ENCODE measurements at places on chromosomes 7 and 10. TPM values are rescaled to one million over a fixed set of nuclear protein-coding genes. Genes with fewer than 3 reads are reported as not detected.

DNA sequence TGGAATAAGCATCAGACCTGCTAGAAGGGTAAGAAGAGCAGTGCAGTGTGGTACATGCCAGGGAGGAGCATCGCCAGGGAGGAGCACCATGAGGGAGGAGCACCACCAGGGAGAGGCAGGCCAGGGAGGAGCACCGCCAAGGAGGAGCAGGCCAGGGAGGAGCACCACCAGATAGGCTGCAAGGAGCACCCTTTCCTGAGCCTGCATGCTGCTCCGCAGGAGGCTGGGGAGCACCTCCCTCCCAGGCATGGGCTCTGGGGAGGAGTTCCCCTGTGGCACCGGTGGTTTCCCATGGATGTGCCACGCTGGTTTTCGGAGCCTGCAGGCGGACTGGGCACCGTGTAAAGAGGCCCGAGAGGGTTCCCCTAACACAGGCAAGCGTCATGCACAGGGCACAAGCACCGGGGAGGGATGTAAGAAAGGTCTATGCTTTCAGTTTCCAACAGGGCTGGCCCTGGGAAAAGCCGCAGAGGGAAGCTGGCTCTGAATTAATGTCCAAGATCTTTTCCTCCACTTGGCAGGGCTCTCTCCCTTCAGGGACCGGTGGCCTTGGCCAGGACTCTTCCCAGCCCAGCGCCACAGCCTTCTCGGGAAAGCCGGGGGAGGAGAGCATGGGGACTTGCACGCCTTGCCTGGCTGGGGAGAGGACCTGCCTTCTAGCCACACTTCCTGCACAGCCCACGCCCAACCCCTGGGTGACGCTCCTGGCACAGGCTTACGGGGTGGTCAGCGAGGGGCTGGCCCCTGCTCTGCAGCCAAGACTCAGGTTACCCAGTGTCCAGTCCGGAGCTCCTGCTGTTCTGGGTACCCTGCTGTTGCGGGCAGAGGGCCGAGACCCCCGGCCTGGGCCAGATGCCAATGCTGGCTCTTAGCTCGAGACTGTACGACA lies 11.5 kb upstream of the GPER1 start:
- H3K36me3 ChIP-seq = no peaks in the 10 kb centered on the region
- H3K4me1 ChIP-seq = no peaks in the 10 kb centered on the region
- DNase-seq = peak; percentile 69
- H3K27me3 ChIP-seq = no peaks in the 10 kb centered on the region
- peak overlapping the region; percentile 15 for H3K4me3 ChIP-seq

DNA sequence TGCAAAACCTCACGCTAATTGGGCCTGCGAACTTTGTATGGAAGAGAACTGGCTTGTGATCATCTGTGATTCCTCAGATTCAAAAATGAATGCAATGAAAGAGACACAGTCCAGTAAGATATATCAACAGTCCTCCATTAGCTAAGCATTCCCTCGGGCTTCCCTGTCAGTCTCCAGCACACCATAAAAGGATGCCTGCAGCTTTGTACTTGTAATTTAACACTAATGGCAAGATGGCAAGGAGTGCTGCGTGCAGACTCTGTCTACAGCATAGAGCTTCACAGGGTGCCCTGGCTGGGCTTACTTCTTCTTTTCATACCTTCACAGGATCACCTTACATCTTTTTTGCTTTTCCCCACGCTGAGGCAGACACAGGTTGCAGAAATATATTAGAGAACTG lies 200.0 kb downstream of the GFRA1 start:
- H3K36me3 ChIP-seq = no peaks in the 10 kb centered on the region
- no peak for DNase-seq
- H3K4me1 ChIP-seq = no peaks in the 10 kb centered on the region
- H3K4me3 ChIP-seq = no peak overlapping the region
- no peak overlapping the region for H3K27ac ChIP-seq

Gene C10orf53
- not detected for total RNA-seq

DNA sequence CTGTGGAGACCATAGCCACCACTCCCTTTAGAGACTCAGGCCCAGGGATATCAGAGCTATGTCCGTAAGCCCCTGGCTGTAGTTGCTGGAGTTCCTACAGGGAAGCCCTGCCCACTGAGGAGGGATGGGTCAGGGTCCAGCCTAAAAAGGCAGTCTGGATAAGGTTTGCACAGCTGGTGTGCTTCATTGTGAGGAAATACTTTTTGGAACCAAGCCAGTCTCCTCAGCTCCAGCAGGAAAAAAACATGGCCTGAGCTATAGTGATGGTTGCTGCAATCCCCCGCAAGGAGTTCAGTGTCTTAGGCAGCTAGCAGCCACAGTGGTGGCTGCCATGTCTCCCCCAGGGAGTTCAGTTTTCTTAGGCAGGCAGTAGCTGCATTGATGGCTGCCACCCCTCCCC lies 52.6 kb upstream of the CYP2C8 start:
- H3K36me3 ChIP-seq = no peaks in the 10 kb centered on the region
- no peaks in the 10 kb centered on the region for H3K4me1 ChIP-seq
- H3K27ac ChIP-seq = no peak overlapping the region
- no peak for DNase-seq
- no peaks in the 10 kb centered on the region for H3K27me3 ChIP-seq

- no peak overlapping the region for H3K4me3 ChIP-seq
- DNase-seq = peak; percentile 33
- no peaks in the 10 kb centered on the region for H3K27me3 ChIP-seq
- H3K36me3 ChIP-seq = no peaks in the 10 kb centered on the region
Observed at GRCh38 chr7:23235813-23236221, 10.8 kb upstream of the GPNMB start.

GRCh38 chr10:6053816-6054631 lies 8.1 kb downstream of the IL2RA start:
- H3K4me3 ChIP-seq = no peak overlapping the region
- peak; percentile 82 for DNase-seq
- H3K27me3 ChIP-seq = no peaks in the 10 kb centered on the region
- peaks cover 29% of the 10 kb centered on the region for H3K4me1 ChIP-seq
- no peaks in the 10 kb centered on the region for H3K36me3 ChIP-seq

DNA sequence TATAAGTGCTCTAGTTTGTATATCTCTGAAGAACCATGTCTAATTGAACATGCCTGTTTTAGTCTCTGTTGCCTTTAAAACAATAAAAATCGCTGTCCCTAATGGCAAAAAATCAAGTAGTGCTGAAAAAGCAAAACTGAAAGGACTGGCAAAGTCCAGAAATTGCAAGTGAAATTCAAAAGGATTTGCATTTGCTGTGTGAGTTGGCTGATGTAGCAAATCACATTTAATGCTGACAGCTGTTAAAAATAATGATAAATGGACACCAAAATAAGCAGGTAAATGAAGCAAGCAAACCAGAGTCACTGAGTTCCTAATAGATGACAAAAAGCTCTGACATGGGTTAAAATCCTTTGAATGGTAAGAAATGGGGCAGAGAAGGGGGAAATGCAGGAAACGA lies 874.1 kb downstream of the GRM8 start:
- no peaks in the 10 kb centered on the region for H3K36me3 ChIP-seq
- no peaks in the 10 kb centered on the region for H3K4me1 ChIP-seq
- no peak for DNase-seq
- no peak overlapping the region for H3K4me3 ChIP-seq
- no peak overlapping the region for H3K27ac ChIP-seq
- H3K27me3 ChIP-seq = no peaks in the 10 kb centered on the region

Gene CREM
- 54.7 TPM for total RNA-seq

GRCh38 chr10:123683459-123683858 lies 17.3 kb downstream of the GPR26 start:
- no peak overlapping the region for H3K27ac ChIP-seq
- H3K4me3 ChIP-seq = no peak overlapping the region
- no peak for DNase-seq
- H3K36me3 ChIP-seq = no peaks in the 10 kb centered on the region

Gene IKZF5
- 16.5 TPM for total RNA-seq

DNA sequence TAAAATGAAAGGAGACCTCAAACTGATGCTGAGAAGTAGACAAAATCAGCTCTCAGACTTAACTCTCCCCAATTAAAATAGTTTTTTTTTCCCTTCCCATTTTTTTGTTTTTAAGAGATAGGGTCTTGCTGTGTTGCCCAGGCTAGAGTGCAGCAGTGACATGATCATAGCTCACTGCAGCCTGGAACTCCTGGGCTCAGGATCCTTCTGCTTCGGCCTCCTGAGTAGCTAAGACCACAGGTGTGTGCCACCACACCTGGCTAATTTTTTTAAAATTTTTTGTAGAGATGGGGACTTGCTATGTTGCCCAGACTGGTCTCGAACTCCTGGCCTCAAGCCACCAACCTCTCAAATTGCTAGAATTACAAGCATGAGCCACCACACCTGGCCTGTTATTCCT lies 61.1 kb downstream of the NHLRC2 start:
- no peaks in the 10 kb centered on the region for H3K27me3 ChIP-seq
- DNase-seq = no peak
- H3K4me3 ChIP-seq = no peak overlapping the region
- peaks cover 30% of the 10 kb centered on the region for H3K36me3 ChIP-seq

GRCh38 chr10:66762218-66762729 lies 163.6 kb upstream of the LRRTM3 start:
- H3K27ac ChIP-seq = no peak overlapping the region
- no peaks in the 10 kb centered on the region for H3K36me3 ChIP-seq
- DNase-seq = no peak

- no peak for DNase-seq
- no peaks in the 10 kb centered on the region for H3K36me3 ChIP-seq
- H3K27me3 ChIP-seq = no peaks in the 10 kb centered on the region
- no peaks in the 10 kb centered on the region for H3K4me1 ChIP-seq
- no peak overlapping the region for H3K27ac ChIP-seq
- H3K4me3 ChIP-seq = no peak overlapping the region
Observed at GRCh38 chr7:71601851-71602250, 469.9 kb downstream of the GALNT17 start.

Gene ING3
- total RNA-seq = 11.5 TPM

GRCh38 chr10:31187182-31187581 lies 131.8 kb upstream of the ZEB1 start:
- H3K36me3 ChIP-seq = no peaks in the 10 kb centered on the region
- no peaks in the 10 kb centered on the region for H3K27me3 ChIP-seq
- H3K4me1 ChIP-seq = peaks cover 5% of the 10 kb centered on the region
- no peak overlapping the region for H3K27ac ChIP-seq

- no peak overlapping the region for H3K27ac ChIP-seq
- no peaks in the 10 kb centered on the region for H3K27me3 ChIP-seq
- no peak for DNase-seq
- no peak overlapping the region for H3K4me3 ChIP-seq
- H3K4me1 ChIP-seq = no peaks in the 10 kb centered on the region
- no peaks in the 10 kb centered on the region for H3K36me3 ChIP-seq
Observed at GRCh38 chr10:25902002-25902401, 32.0 kb upstream of the MYO3A start.

Gene SPOCK2
- total RNA-seq = 15.1 TPM

Gene ADAM8
- 1.2 TPM for total RNA-seq

Gene CLDN3
- not detected for total RNA-seq

DNA sequence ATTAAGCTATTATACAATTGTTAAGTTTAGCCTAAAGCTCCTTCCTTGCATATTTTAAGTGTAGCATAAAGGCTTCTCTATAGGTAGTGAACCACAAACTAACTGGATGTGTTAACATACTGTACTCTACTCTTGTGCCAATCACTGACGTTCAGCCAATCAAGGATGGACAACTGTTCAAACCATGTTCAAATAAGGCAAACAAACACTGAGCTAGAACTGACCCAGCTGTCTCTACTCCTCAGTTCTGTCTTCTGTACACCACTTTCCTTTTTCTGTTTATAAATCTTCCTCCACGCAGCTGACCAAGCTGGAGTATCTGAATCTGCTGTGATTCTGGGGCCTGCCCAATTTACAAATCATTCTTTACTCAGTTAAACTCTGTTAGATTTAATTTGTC lies 188.7 kb upstream of the MBL2 start:
- H3K36me3 ChIP-seq = no peaks in the 10 kb centered on the region
- no peaks in the 10 kb centered on the region for H3K4me1 ChIP-seq
- no peaks in the 10 kb centered on the region for H3K27me3 ChIP-seq
- no peak for DNase-seq
- no peak overlapping the region for H3K4me3 ChIP-seq

DNA sequence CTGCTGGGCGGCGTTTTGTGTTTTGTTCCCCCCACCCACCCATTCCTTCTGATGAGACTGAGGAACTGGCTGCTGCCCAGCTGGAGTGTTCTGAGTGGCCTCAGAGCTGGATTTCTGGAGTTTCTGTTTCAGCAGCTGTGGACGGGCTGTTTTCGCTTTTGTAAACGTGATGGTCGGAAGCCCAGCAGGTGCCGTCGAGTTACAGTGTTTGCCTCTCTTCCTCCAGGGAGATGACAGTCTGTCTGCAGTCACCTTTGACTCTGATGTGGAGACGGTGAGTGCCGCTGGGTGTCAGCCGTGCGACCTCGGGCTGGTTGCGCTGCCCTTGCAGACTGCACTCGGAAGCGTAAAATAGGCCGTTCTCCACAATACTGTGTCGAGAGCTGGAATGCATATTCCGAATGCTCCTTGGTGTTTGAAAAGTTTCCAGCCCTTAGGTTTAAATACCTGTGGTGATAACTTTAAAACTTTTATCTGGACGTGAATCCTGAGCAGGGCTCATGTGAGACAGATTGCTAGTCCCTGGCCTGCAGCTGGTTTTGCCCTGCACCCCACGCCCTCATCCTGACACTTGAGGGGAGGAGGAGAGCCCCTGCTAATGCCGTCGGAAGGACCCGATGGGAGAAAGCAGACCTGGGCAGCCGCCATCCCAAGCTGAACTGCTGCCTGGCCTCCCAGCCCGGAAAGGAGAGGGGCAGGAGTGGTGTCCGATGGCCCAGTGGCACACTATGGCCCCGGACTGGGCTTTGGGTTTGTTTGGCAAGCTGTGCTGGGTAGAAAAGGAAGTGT lies 8.3 kb downstream of the IQCE start:
- H3K36me3 ChIP-seq = peaks cover 4% of the 10 kb centered on the region
- no peaks in the 10 kb centered on the region for H3K27me3 ChIP-seq
- DNase-seq = peak; percentile 52
- peak overlapping the region; percentile 30 for H3K4me3 ChIP-seq

Gene MSMB
- total RNA-seq = not detected

DNA sequence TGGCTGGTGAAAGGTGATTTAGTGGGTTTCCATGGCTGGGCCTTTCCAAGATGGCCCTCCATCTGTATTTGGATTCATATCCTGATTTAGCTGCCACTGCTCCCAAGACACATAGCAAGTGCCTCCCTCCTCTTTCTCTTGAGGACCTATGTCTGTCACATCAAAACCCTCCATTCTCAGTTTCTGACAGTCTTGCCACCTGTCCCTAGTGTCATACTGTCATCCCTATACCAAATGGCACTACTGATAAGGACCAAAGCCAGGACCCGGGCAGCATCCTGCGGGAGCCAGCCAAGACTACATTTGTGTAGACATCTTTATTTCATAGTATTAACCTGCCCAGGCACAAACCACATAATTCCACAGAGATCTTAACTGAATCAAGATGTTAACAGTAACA lies 34.8 kb downstream of the PNLIPRP2 start:
- H3K36me3 ChIP-seq = no peaks in the 10 kb centered on the region
- no peak for DNase-seq
- H3K4me1 ChIP-seq = no peaks in the 10 kb centered on the region
- H3K27me3 ChIP-seq = no peaks in the 10 kb centered on the region
- no peak overlapping the region for H3K27ac ChIP-seq

Measured in heart left ventricle (tissue), 16 donors.